Activated CD4-positive, alpha-beta T cell treated with anti-CD3 and anti-CD28 coated beads for 36 hours (primary cell): ENCODE measurements at places on chromosomes 2 and 18.

DNA sequence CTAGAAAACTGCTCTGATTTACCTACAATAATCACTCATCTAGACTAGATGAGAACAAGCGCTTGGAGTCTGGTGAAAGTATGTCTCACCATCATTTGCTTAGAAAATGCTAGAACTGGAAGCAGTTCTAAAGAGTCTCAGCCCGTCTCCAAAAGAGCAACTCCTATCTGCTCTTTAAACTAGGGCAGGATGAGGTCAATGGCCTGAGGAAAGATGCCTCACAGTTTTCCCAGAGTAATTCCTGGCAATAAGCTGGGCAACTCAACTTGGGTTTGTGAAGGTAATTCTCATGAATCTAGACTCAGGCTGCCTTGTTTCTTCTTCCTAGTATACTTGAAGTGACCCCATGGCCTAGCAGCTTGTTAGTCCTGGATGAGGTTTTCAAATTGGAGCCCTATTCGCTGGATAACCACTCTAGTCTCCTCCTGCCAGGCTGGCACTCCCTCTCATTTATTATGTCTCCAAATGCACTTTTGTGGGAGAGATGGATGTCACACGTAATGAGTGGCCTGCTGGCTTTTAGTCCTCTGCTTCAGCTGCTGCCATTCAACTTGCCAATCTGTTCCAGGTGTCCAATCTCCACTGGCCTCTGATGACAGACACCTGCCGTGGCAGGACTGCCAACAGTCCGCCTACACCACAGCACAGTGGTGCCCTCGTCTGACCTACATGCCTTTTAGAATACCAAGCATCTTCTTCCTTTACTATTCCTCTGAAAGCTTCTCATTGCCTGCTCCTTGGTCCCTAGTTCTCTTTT is 80.9 kb downstream of the CABYR start:
- DNase-seq, result no peak

GRCh38 chr18:46211816-46212215 is 107.6 kb downstream of the HAUS1 start:
- DNase-seq, result no peak

DNA sequence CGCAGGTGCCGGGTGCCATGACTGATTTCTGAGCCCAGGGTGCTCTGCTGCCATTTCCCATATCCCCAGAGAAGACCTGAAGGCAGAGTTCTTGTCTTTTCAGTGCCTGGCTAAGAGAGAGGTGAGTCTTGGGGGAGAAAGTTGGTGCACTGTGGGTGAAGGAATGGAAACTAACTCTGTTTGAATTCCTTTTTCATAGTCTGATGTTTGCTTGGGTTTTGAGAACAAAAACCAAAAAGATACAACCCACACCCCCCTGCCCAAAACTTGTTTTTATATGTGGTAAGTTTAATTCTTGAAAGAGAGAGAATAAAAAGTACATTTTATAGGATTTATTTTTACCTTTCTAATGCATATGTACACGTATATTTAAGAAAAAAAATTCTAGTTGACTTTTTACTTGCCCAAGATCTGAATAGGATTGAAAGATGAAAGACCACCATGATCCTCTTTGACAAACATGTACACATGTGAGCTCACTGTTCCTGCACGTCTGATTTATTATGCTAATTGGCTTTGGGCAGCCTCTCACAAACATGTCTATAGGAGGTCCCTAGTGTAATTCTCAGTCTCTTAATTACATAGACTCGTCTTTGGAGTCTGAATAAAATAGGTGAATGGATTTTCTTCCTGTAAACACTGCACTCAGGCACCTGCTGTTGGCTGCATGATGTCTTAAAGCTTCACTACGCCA is 46.3 kb downstream of the ARL4C start:
- no peak for DNase-seq

GRCh38 chr18:55375930-55376329 is 212.1 kb downstream of the TCF4 start:
- DNase-seq, result no peak

DNA sequence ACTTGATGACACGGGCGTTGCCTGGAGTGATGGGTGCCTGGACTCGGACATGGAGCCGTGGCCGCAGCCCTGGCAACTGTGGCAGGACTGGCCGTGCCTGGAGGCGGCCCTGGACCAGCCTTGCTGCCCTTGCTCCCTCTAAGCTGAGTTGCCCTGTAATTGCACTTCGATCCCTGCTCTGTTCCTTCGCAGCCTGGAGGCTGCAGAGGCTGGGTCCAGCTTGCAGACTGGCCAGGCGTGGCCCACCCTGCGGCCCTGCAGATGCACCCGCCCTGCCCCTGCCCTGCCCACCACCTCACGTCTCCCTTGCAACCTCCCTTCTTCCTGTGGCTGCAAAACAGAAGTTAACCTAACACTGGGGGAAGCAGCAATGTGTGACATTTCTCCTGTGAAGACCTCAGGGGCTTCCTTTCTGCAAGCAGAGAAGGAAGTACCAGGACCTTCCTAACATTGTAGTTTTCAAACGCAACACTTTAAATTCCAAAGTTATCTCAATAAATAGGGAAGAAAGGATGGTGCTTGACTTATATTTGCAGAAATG is 174.6 kb upstream of the TPO start:
- no peak for DNase-seq
